ENCODE measurements at places on chromosomes 1 and 21.

- no peak for DNase-seq
Observed at GRCh38 chr1:65165269-65165993, 17.4 kb downstream of the AK4 start.

DNA sequence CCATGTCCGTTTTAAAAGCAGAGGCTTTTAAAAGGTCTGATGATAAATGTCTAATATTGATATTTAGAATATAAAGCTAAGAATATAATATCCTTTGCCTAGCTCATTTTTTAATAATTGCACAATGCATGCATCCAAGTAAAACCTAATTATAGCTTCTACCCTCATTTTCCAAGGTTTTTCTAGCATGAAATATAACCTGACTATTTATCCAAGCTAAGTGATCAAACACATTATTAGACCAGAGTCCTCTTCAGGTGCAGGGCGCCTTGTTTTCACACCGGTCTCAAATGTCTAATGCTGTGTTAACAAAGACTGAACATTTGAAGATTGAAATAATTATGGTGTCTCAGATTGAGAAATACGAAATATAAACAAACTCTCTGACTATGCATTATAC, 648.9 kb upstream of the CXADR start:
- DNase-seq = no peak

GRCh38 chr1:29259802-29260441, 23.6 kb downstream of the PTPRU start:
- DNase-seq = no peak

DNA sequence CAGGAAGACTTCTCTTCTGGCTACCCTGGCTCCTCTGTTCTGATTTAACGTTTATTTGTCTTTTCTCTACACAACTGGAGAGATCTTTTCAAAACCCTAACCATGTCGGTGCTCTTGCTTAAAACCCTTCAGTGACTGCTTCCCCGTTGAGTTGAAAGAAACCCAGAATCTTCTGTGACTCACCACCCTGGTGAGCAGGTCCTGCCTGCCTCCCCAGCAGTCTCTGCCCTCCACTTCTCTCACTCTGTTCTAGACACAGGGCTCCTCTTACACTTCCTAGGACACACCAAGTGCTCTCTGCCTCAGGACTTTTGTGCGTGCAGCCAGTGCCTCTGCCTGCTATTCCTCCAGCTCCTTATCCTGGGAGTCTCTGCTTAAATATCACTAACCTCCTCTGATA, 131.4 kb downstream of the IER5 start:
- no peak for DNase-seq

DNA sequence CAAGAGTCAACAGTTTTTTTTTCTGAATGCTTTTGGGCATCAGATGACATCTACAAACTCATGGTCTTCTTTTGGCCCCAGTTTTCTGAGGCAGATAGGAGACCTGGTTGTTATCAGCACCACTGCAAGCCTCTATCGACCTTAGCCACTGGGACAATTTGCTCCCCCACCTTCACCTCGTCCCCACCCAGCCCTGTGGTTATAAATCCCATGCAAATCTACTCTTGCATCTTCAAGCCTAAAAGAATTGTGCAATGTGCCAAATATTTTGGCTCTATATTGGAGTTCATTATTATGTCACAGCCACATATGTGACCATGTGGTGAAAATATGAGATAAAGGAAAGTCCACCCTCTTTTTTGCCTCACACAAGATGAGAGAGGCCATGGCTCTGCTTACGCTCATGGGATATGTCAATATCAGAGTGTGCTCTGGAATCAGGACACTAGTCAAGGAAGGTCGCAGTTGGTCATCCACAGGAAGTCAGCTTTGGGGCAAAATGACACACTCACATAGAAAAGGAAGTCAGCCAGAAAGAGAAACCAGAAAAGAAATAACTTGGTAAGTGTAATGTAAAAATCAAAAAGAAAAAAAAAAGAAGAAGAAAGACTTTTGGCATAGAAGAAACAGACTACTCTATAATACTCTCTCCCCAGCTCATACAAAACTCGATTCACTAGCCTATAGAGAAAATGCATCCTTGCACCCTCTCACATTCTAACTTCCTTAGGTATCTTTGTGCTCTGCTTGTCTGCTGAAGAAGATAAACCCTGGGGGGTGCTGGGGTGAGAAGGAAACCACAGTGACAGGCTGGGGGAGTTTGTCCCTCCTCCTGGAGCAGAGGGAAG, 21.2 kb downstream of the SLC30A10 start:
- DNase-seq = no peak

DNA sequence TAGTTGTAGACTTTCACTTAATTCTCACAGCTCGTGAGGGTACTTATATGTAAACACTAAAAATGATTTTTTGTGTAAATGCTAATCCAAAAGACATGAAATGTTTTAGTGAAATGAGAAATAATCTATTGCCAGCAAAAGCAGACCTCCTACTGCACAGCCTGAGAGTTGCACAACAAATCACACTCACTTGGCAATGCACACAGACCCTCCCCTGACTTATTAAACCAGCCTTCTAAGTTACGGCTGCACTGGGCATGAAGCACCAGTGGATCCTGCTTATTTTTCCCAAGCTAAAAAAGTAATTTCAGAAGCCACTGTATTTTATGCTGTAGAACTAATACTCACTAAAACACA, 10.3 kb downstream of the ERRFI1 start:
- DNase-seq = no peak

DNA sequence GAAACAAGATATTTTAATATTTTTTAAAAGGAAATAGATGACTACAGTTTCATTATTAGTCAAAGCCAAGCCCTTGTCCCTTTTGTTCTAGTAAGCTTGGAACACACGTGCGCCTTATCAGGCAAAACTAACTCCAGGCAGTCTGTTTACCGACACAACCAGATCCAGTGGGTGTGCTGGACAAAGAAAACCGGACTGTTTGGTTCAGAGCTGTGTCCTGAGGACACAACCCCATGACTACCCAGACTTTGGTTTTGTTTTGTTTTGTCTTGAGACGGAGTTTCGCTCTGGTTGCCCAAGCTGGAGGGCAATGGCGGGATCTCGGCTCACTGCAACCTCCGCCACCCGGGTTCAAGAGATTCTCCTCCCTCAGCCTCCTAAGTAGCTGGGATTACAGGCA, 13.9 kb upstream of the RHOU start:
- no peak for DNase-seq

All from astrocyte (in vitro differentiated cells and primary cell).